ENCODE measurements at places on chromosomes 16 and 17. TPM values are rescaled to one million over a fixed set of nuclear protein-coding genes. Genes with fewer than 3 reads are reported as not detected.
A peak's percentile ranks its signal among the peaks of the same experiment; 100 is the strongest.

GRCh38 chr16:2386990-2387389 is 42.3 kb upstream of the CCNF start:
- DNase-seq: peak; percentile 35

GRCh38 chr17:68053231-68054013 is 17.9 kb downstream of the KPNA2 start:
- no peak for DNase-seq

GRCh38 chr17:17416007-17416399 is 60.8 kb upstream of the MED9 start:
- peak; percentile 91 for DNase-seq

The SKAP1 gene
- 0.08 TPM for polyA plus RNA-seq
